Cortex of kidney (tissue), 1 donor: ENCODE measurements at places on chromosomes 6 and 20.

- DNase-seq = no peak
Observed at GRCh38 chr20:16806886-16807285, 58.7 kb downstream of the OTOR start.

DNA sequence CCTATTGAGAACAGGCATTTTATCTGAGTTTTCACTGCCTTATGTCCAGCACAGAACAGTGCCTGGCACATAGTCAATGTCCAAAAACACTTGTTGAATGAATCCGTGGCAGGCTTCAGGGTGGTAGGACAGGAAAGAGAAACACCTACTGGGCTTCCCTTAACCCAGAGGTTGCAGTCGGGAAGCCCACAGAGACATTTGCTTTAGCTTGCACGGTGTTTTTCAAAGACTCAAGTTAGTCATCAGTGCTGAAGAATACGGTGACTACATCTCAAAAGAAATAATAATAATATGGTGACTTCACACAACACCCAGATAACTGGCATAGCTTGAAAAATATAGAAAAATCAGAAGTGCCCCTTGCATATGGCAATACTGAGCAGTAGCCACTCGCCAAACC, 160.4 kb downstream of the CD83 start:
- DNase-seq = no peak

DNA sequence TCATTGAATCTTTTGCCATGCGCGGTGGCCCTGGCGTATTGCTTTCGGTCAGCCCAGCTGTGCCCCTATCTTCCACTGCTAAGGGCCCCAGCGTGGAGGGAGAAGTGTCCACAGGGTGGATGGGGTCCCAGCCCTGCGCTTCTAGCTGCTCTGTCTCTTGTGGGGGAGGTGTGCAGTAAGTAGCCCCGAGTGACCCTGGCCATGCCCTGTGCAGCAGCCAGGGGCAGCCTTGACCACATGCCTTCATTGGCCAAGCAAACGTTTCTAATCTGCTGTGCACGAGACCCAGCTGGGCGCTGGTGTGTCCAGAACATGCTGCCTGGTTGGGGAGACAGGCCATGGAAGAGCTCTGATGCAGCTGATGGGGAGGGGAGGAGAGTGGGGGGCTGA, 13.6 kb downstream of the TMEM181 start:
- no peak for DNase-seq

- DNase-seq = no peak
Observed at GRCh38 chr20:44735816-44736169, 9.9 kb upstream of the KCNK15 start.

GRCh38 chr6:104682722-104683643, 176.7 kb downstream of the HACE1 start:
- no peak for DNase-seq

DNA sequence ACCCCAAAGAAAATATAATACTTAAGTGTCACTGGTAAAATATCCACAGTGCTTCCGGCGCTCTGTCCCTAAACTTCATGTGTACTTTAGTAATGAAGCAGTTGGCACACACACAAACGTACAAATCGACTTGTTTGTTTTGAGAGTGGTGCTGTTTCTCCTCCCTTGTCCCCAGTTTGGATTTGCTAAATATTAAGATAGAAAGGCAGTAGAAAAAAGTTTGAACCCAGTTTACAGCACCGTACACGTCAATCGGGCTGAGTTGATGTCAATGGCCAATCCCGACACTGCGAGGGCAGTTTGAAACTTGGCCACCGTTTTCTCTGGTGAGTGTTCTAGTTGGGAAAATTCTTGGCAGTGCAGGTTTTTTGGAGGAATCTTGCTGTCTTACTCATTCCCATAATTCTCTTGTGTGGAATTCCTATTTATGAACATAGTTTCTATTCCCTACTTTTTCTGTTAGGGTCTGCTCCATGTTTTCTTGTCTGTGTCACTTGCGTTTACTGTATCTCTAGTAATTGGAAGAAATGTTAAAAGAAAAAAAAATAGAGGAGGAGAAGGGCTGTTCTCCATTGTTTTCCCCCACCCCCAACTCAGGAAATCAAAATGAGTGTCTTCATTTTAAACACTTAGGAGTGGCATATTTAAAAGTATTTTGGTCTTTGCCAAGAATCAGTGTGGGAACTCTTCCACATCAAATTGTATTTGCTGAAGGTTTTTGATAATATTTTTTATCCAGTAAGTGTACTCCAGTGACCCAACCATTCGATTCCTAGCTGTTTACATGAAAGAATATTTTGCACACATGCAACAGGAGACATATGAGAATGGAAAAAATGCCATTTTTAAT, 72.3 kb downstream of the OR2B2 start:
- DNase-seq = no peak

DNA sequence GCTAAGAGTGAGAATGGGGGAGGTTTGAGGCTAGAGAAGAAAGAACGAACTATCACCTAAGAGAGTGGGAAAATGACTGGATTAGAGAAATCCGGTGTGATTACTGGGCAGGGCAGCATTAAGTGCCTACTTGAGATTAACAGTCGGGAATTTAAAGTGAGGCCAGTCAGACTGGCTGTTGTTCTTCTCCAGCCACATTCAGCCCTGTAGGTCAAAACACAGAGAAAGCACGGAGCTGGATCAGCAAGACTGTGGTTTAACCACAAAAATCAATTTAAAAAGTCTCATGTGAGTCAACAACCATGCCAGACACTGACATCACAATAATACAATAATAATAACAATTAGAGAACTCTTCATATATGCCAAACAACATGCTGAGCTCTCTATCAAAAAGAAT, 301.9 kb upstream of the SGK1 start:
- DNase-seq = no peak

DNA sequence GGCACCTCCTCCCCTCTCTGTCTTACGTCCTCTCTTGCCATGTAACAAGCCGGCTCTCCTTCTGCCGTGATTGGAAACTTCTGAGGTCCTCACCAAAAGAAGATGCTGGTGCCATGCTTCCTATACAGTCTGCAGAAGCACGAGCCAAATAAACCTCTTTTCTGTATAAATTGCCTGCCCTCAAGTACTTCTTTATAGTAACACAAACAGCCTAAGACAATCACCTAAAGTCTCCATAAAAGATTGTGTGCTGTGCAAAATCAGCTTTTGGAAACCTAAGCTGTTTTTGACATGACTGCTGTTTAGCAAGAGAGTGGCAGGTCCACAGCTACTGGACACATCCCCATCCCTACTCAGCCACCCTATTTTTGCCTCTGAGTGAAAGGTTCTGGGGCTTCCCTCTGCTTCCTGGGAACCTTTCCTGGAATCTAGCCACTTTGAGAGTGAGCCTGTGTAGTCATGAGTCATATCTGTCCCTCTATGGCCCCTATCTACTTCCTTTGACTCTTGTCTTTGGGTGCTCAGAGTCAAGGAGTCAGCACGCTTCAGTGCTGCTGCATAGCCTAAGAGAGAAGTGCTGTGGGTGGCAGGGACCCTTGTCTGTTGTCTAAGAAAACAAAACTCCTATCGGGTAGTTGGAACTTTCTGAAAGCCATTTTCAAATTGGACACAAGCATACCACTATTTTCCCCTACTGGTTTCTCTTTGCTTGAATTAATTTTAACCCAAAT, 110.0 kb downstream of the PPP1R14C start:
- no peak for DNase-seq

- DNase-seq = no peak
Observed at GRCh38 chr6:142700032-142700431, 244.9 kb downstream of the HIVEP2 start.

DNA sequence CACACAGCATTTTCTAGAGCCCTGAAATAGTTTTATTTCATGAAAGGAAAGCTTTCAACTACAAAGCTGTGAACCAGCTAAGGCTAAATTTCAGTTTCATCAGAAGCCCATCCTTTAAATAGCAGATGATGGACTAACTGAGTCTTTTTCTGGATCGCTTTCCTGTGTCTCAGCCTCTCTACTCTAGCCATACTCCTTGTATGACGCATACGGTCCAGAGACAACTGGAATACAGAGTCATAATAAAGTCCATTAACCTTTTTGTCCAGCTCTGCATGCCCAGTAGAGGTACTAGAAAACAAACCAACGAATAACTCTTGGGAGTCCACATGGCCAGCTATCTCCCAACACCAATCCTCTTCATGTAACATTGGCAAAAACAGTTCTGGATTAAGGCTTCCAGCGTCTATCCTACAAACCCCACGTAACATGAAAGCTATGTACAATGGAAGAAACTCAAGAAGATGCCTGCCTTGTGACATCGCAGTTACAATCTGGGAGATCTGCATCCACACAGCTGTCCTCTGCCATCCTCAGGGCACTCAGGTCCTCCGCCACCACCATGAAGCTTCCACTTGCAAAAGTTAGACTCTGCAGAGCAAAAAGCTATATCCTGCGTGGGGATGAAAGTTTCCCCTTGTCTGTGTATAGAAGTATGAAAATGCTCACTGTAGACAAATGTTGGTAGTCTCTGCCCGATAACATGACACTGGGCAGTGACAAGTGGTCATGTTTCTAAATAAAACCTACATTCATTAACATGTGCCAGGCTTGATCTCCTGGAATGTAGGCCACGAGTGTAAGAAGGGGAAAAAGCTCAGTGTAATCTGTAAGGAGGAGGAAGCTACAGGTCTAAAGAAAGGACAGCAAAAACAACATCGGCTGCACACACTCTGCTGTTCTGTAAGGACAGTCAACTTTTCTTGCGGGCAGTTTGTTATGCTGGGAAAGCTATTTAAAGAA, 360.4 kb downstream of the ESR1 start:
- DNase-seq = no peak

GRCh38 chr6:48377115-48377514, 266.1 kb upstream of the PTCHD4 start:
- DNase-seq = no peak

DNA sequence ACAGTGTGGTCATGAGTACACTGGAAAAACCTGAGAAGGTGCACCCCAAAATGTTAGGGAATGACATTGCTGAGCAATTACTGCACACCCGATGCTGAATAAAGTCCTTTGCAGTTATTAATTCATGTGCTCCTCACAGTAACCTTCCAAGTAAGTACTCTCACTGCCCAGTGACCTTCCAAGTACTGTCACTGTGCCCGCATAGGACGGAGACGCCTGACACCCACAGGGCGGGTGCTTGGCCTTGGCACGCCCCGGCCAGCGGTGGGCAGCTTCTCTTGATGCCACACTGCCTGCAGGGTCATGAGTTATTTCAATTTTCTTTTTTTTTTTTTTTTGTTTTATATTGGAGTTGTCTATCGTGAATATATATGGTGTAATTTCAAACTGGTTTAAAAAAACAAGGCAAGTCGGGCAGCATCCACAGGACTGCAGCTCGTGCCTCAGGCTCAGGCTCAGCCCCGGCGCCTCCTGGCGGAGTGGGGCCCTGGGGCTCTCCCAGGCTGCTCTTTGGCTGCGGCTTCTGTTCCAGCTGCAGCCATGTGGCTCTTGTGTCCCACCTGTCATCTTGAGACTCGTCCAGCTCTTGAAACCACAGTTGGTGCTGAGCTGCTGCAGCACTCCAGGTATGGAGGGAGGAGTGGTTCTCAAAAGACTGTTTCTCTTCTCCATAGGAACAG, 27.0 kb downstream of the PNLDC1 start:
- DNase-seq = no peak

DNA sequence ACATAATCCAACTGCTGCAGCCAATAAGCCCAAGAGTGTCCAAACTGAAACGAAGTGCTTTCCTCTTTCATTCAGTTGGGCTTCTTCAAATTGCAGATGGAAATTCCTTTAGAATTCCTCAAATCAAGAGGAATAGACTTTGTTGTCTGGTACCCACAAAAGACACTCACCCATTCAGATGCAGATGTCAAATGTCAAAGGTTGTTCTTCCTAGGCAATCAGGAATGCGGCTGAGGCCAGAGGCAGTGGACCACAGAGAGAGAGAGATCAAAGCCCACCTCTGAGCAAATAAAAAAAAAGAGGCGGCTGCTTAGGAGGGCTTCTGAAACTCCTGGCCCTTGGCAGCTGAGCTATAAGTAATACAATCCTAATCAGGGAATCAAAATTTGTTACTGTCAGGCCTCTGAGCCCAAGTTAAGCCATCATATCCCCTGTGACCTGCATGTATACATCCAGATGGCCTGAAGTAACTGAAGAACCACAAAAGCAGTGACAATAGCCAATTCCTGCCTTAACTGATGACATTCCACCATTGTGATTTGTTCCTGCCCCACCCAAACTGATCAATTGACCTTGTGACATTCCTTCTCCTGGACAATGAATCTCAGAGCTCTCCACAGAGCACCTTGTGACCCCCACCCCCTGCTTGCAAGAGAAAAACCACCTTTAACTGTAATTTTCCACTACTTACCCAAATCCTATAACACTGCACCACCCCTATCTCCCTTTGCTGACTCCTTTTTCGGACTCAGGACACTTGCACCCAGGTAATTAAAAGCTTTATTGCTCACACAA, 303.0 kb upstream of the GJE1 start:
- DNase-seq = no peak

DNA sequence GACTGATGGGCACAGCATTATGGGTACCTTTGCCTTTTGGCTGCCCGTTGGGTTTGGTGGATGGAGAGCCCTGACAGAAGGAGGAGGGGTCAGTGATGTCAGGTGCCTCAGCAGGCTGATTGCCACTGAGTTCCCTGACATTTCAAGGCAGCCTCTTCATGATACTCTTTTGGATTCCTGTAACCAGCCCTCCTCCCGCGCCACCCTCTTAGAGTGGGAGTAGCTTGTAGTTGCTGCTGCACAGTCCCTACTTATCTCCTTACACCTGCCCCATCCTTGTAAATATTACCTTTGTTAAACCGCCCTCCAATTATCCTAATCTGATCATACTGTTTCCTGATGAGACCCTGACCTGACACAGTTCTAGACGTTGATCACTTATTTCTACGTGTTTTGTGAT, 140.0 kb downstream of the CFAP61 start:
- no peak for DNase-seq

DNA sequence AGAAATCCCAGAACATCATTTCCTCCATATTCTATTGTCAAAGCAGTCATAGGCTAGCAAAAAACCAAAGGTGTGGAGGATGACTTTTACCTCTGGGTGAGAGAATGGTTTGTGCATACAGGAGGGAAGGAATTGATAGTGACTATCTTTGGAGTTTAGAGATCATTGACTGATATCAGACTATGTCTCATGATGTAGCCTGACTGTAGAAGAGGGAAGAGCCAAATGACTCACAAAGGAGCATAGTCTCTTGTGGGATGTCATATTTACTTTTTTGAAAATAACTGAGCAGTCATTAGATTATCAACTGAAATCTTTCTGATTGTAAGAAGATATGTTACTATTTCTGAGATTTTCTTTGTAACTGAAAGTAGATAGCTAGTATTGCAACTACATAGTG, 158.5 kb downstream of the FLRT3 start:
- no peak for DNase-seq

GRCh38 chr20:50368813-50369224, 141.4 kb upstream of the PTPN1 start:
- no peak for DNase-seq

DNA sequence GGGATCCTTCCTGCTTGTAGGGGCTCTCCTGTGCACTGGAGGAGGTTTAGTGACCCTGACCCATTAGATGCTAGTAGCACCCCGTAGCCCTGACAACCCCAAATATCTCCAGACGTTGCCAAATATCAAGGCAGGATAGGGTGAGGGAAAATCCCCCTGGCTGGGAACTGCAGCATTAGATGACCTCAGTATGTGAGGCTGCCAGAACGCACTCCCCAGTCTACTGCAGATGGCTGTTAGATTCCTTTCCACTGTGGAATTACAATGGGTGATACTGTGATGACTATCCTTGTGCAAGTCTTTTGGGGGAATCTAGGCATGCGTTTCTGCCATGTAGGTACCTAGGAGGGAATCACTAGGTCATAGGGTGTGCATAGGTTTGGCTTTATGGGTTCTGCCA, 226.3 kb upstream of the KCNG1 start:
- DNase-seq = no peak

- no peak for DNase-seq
Observed at GRCh38 chr20:24948939-24949679, at the start of gene CST7. Gene CST7, plus strand, starts transcription at chr20:24949269. Its CDS starts 237 bp downstream, at chr20:24949506.
